IMR-90 (cell line): ENCODE measurements at places on chromosomes 5 and 9. TPM values are rescaled to one million over a fixed set of nuclear protein-coding genes. Genes with fewer than 3 reads are reported as not detected.

GRCh38 chr5:141969783-141970771 lies 1.2 kb downstream of the RNF14 start:
- no peak for DNase-seq

DNA sequence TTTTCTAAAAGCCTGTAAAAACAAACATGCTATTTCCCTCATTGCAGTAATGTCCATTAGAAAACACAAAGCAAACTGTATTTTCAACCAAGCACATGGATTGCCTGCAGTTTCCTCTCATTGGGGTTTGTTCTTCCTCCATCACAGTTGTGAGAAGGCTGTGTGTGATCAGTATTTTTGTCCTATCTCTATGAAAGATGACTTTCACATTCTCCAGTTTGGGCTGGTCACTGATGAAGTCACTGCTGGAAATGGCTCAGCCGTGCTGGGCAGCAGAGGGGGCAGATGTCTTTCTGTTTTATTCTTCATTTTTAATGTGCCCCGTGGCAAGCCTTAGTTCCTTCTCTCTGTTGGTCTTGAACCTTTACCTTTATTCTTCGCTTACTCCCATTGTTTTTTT lies 288.9 kb upstream of the MPDZ start:
- no peak for DNase-seq

DNA sequence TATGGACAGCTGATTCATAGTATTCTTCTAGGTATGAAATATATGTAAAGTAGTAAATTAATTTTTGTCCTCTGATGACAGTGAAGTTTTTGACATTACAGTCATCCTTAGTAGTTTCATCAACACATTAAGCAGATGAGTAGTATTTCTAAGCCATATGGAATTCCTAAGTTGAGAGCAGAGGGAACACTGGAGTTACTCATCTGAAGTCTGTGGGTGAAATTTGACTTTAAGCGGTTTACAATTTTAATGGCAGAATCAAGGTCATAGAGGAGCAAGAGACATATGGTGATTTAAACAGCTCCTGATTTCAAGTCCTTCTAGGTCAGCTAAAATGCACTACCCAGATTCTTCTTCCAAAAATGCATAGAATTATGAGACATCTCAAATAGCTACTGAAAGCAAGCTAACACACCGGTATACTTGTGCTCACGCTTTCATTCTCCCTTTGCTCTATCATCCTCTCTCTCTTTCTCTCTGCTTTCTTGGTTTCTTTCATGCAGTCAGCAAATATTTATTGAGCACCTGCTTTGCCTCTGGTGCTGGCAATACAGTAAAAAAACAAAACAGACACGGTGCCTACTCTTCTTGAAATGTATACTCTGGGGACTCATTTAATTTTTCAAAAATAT lies 235.9 kb downstream of the FER start:
- peak; percentile 71 for DNase-seq

SLC4A9 gene
- not detected in 2 replicates for polyA plus RNA-seq

- DNase-seq, result no peak
Measured at GRCh38 chr5:42586625-42587024, 163.4 kb downstream of the GHR start.

GRCh38 chr9:15882328-15882727 lies 329.5 kb downstream of the CCDC171 start:
- no peak for DNase-seq

ABO gene
- not detected in 2 replicates for polyA plus RNA-seq

- peak; percentile 25 for DNase-seq
Measured at GRCh38 chr9:132694144-132694543, 23.9 kb downstream of the GTF3C4 start.

- no peak for DNase-seq
Measured at GRCh38 chr5:176188085-176188484, 50.1 kb upstream of the SIMC1 start.

DNA sequence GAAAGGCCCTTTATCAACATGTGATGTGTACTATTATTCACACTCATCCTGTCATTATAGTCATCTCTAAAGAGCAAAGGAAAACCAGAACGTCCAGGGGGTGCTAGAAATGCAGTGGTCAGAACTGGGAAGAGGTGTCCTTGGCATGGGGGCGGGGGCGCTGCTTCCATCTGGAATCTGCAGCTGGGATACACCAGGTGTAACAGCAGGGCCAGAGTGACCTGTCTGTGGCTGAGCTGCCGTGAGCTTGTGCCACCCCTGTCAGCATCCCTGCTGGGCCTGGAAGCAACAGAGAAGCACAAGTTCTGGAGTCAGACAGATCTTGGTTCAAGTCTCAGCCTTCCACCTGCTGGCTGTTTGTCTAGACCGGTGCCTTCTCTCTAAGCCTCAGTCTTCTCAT lies 263.3 kb upstream of the MVB12B start:
- DNase-seq, result no peak

TYRP1 gene
- 0.60 and 0.86 TPM in 2 replicates for polyA plus RNA-seq

FSD1L gene
- polyA plus RNA-seq, result 0.80 and 1.4 TPM in 2 replicates

PDCD1LG2 gene
- 17.3 and 17.5 TPM in 2 replicates for polyA plus RNA-seq

SAXO1 gene
- not detected in 2 replicates for polyA plus RNA-seq

DNA sequence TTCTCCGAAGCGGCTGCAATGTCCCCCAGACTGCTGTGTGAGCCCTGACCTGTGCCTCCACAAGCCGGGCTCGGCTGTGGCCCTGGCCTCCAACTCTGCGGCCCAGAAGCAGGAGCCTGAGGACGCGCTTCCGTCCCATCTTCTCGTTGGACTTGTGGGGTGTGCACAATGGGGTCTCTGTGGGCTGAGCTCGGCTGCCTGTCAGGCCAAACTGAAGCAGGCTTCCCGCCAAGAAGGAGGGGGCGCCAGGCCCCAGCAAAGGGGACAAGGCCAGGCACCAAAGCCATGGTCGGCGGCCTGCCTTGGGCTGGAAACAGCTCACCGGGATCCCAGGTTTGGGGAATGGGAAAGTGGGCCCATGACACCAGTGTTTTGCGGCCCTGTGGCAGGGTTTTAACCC lies 4.1 kb downstream of the NOTCH1 start:
- DNase-seq, result no peak

GFPT2 gene
- 17.7 and 20.3 TPM in 2 replicates for polyA plus RNA-seq

GRCh38 chr5:106755789-106756188 lies 914.9 kb downstream of the EFNA5 start:
- no peak for DNase-seq

QRFP gene
- polyA plus RNA-seq, result not detected in 2 replicates

DIPK1B gene
- polyA plus RNA-seq, result 7.1 and 8.5 TPM in 2 replicates

GRCh38 chr5:71974165-71974564 lies 133.1 kb upstream of the MAP1B start:
- no peak for DNase-seq

DNA sequence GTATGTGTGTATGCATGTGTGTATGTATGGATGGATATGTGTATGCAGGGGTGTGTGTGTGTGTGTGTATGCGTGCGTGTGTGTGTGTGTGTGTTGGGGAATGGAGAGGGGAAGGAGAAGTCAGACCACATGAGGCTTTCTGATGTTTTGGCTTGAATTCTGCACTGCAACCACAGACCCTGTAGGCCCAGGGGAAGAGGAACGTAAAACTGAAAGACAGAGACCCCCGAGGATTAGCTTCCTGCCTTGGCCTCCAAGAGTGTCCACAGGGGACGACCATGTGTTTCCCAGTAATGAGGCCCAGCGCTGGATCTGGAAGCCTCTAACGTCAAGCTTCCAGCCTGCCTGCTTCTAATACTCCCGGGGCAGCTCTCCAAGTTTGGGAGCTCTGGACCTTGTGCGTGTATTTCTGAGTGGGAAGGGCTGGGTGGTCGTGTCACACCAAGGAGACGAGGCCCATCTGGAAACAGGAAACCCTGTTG lies 5.8 kb downstream of the DCANP1 start:
- DNase-seq, result no peak

GRCh38 chr9:103152473-103152872 lies 157.3 kb downstream of the CYLC2 start:
- no peak for DNase-seq

MSX2 gene
- polyA plus RNA-seq, result 3.7 and 4.0 TPM in 2 replicates
